Peyer's patch (tissue), 4 donors: ENCODE measurements at places on chromosomes 1 and 21. TPM values are rescaled to one million over a fixed set of nuclear protein-coding genes. Genes with fewer than 3 reads are reported as not detected.

The NPHP4 gene
- total RNA-seq = 35.5 TPM

The NHLH2 gene
- not detected for total RNA-seq

The POU2F1 gene
- 20.5 TPM for total RNA-seq

The SESN2 gene
- total RNA-seq = 24.5 TPM

The INPP5B gene
- total RNA-seq = 29.5 TPM

The OR2L5 gene
- not detected for total RNA-seq

The SLC45A3 gene
- 12.7 TPM for total RNA-seq

The RHCE gene
- not detected for total RNA-seq

The C1orf167 gene
- not detected for total RNA-seq

The TNFRSF18 gene
- total RNA-seq = 38.0 TPM

The GCSAML gene
- 0.18 TPM for total RNA-seq

The PRXL2B gene
- total RNA-seq = 41.3 TPM

The TRIM67 gene
- not detected for total RNA-seq

The ARHGEF16 gene
- total RNA-seq = 225 TPM

The NDUFS2 gene
- total RNA-seq = 157 TPM

The NBPF10 gene
- 2.1 TPM for total RNA-seq

The DCDC2B gene
- 0.85 TPM for total RNA-seq
